AML-193 (cell line): ENCODE measurements at places on chromosomes 3 and 15.
A peak's percentile ranks its signal among the peaks of the same experiment; 100 is the strongest.

- DNase-seq: no peak
Observed at GRCh38 chr3:98821063-98821462, 57.9 kb downstream of the ST3GAL6 start.

DNA sequence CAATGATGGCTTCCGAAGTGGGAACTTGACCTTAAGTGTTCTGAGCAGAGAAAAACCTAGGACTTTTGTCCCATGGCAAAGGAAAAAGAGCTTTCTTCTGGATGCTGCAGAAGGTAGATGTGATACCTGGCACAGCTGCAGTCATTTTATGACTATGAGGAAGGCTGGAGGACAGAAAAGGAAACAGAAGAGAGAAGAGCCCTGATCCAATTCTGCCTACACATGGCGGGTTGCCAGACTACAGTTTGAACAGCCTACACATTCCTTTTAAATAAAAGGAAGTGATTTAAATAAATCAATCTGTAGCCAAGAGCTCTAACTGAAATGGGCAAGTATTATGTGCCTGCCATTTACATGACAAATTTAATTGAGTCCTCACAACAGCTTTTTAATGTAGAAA lies 43.6 kb upstream of the CHRNB4 start:
- DNase-seq: no peak

DNA sequence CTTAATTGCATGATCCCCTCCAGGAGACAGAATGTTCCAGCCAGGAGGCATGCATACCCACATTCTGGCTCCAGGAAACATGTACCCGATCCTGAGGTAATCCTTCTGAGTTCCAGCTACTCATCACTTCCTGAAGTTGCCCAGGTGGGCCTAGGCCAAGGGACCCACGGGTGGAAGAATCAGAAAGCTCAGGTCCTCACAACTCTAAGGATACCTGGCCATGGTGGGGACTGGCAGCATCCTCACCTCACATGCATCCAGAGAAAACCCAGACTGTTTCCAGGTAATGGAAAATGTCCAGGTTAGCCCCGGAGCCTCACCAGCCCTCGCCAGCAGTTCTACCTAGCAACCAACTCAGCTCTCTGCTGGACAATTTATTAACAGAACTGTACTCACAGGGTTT lies 78.2 kb downstream of the DAPK2 start:
- no peak for DNase-seq

DNA sequence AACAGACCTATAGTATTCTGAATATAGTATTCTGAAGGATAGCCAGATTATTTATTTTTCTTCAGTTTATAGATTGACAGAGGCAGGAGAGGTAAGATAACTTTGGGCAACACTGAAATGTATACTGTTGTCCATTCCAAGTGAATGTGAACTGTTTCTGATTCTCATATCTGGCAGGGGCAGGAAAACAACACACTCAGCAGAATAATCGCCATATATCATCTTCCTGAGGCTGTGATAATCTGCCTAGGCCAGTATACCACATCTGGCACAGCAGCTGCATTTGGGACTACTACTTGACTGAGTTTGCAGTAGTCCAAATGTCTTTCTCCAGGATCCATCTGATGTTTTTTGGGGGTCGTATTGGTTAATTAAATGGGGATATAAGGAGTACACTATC lies 22.4 kb upstream of the SETD2 start:
- DNase-seq: no peak

DNA sequence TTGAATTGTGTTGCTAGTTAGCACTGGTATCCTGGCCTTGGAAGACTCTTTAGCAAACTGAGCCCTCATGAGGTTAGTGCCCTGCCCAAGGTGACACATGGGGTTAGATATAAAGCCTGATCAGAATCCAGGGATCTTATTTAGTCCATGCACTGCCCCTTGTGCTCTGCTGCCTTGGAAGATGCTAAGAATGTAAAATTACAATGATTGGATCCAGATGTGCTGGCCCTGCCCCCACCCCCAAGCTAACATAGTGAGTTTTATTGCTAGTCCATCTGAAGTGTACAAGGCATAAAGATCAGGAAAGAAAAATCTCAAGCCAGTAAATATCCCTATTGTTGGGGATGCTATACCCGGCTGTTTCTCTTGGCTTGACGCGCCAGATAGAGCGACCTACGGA lies 248.1 kb upstream of the C2CD4B start:
- DNase-seq: no peak

GRCh38 chr15:55977231-55977630 lies 16.2 kb downstream of the NEDD4 start:
- peak; percentile 21 for DNase-seq

GRCh38 chr3:153756816-153757215 lies 364.4 kb upstream of the ARHGEF26 start:
- DNase-seq: no peak

DNA sequence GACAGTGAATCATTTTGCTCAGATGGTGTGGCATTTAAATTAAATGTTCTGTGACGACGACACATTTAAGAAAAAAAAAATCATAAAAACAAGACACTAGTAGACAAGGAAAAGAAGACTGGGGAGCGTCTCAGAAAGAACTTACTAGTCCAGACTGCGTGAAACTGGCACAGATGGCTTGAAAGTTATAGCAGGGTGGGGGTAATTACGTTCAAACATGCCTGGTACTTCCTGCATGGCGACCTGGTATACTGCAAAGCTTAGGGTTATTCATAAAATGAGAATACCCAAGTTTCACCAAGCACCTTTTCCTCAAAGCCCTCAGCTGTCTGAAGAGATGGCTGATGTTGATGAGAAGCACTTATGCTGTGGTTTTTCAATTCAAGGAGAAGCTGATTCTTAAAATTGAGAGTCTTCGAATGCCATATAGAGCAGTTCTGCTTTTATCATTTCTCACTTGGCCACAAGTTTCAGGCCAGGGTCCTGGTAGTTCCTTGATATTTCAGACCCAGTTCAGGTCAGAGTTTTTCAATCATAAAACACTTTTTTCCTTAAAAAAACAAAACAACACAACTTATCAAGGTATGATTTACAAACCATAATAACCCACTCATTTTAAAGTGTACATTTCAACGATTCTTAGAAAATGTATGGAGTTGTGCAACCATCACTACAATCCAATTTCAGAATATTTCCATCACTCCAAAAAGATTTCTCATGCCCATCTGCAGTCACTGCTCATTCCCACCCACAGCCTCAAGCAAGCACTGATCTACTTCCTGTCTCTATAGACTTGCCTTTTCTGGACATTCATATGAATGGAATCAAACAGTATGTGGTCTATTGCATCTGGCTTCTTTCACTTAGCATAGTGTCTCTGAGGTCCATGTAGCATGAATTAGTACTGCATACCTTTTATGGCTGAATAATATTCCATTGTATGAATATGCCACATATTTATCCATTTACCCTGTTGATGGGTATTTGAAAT lies 24.7 kb downstream of the PCOLCE2 start:
- no peak for DNase-seq

GRCh38 chr3:41207355-41207754 lies 8.1 kb downstream of the CTNNB1 start:
- peak; percentile 26 for DNase-seq

DNA sequence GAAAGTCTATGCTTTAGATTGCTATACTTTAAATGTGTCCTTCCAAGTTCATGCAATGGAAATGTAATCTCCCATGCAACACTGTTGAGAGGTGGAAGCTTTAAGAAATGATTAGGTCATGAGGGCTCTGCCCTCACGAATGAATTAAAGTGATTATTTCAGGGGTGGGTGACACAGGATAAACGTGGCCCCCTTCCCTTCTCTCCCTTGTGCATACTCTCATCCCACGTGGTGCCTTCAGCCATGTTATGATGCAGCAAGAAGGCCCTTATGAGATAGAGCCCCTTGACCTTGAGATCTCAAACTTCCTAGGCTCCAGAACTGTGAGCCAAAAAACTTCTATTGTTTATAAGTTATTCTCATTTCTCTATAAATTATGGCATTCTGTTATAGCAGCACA lies 183.3 kb downstream of the TNIK start:
- DNase-seq: no peak

- peak; percentile 17 for DNase-seq
Observed at GRCh38 chr15:66803182-66803729, 101.2 kb downstream of the SMAD6 start.

DNA sequence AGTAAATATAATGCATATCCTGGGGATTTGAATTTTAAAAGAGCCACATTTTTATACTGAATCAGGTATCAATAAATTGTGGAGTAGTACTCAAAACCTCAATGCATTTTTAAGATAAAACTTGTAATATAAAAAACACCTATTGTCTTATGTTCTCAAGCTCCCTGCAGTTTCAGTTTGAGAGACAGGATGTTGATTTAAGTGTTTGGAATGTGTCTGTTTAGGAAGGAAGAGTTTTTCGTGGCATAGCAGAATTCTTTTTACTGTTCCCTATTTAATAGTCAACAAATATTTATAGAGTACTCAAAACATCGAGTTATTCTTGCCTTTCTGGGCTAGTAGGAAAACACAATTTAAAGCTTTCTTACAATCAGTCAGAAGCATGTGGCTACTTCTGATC lies 146.1 kb upstream of the BCHE start:
- no peak for DNase-seq

GRCh38 chr3:23474580-23475357 lies 271.6 kb downstream of the UBE2E2 start:
- DNase-seq: no peak

DNA sequence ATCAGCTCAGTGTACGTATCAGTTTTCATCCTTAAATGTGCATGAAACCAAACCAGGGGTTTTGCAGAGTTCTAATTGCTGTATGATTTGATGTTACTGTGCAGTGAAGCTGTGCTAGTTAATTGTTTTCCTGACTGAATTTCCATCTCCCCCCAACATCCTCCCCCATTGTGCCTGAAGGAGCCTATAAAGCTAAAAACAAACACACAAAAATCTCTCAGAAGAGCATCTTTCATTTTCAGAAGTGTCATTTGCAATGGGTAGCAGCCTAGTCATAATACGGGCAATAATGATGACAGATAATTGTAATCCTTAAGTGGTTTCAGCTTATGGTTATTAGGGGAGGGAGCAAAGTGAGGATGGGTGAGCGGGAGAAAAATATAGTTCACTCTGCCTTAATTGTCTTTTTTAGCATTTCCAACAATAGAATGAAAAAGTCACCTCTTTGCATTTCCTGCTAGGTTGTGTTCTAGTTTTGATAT lies 207.9 kb upstream of the TBL1XR1 start:
- DNase-seq: no peak

DNA sequence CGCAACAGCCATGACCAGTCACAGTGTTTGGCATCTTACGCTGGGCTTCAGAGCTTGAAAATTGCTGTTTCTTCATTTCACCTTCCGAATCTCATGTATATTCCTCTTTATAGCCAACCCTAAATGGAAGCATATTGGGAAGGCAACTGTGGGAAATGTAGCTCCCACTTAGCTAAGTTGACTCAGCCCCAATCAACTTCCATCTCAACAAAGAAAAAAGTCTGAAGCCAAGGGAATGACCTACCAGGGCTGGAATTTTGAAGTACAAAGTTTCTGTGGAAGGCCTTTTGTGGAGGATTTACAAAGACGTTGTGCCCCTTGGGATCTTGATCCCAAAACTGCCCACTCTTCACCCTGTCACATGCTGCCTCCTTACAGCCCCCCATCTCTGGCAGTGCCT lies 85.2 kb upstream of the OXTR start:
- DNase-seq: no peak

DNA sequence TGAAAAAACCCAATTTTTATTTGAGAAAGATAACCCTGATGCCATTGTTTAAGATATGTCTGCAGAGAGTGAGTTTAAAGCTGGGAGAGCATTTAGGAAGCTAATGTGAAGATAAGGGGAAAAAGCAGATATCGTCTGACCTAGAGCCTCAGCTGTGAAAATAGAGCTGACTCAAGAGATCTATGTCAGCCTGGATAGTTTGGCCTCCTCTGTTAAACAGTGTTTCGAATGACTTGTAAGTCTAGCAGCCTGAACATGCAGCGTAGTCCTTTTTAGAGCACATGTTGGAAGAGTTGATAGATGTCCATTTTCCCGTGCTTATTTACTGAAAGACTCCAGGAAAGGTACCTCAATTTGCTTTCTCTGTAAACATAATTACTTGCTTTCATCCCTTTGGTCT lies 48.1 kb downstream of the ALCAM start:
- no peak for DNase-seq

GRCh38 chr15:65638681-65639089 lies 16.9 kb downstream of the SLC24A1 start:
- peak; percentile 80 for DNase-seq

GRCh38 chr3:15331606-15332404 lies 581 bp downstream of the SH3BP5 start:
- no peak for DNase-seq

GRCh38 chr3:67361323-67361722 lies 293.1 kb downstream of the SUCLG2 start:
- no peak for DNase-seq

GRCh38 chr15:36406366-36406765 lies 173.1 kb upstream of the CDIN1 start:
- DNase-seq: no peak

DNA sequence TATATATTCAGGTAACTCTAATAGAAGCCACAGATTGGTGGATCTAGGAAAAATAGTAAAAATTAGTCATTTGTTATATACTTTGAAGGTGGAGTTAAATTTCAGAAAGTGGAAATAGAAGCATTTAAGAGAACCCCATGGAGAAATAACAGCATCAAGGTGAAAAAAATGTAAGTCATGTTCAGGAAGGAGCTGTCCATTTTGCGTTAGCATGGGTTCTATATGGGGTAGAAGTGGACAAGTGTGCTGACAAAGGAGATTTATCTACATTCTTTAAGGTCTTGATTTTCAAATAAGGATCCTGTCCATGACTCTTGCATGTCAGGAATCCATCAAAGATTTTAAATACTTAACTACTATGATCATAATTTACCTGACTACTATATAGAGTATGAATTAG lies 50.2 kb upstream of the ROBO1 start:
- DNase-seq: no peak

DNA sequence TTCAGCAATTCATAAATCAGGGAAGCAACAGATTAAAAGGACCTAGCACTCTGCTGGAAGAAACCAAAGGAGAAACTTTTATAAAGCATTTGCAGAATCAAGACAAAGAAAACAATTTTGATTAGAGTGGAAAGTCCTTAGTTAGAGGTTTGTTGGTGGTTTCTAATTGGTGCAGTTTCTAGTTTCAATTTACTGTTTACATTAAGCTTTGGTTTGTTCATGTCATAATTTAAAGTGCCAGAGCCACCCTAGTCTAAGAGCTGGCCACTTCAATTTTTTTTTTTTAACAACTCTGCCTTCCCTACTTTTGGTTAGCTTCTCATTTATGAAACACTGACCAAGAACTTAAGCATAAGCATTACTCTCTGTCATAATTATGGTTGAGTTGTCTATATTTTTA lies 1428.2 kb upstream of the GBE1 start:
- no peak for DNase-seq

DNA sequence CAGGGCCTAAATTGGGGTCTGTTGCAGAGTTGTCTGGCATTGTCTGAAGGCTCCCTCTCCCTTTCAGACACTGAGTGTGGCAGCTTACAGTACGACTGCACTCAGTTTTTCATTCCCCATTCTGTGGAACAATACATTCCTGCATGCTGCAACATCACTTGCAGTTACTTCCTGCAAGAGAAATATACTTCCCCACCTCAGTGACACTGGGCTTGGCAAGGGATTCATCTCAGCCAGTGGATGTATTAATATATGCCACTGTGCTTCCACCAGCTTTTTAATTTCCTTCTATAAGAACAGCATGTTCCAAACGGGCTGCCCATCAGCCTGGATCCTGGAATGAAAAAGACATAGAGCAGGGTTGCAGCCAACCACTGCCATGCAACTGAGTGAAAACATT lies 23.1 kb downstream of the B3GALNT1 start:
- DNase-seq: peak; percentile 26

GRCh38 chr3:155428563-155428962 lies 135.1 kb upstream of the STRIT1 start:
- DNase-seq: no peak
